ENCODE measurements at places on chromosomes 4 and X.

DNA sequence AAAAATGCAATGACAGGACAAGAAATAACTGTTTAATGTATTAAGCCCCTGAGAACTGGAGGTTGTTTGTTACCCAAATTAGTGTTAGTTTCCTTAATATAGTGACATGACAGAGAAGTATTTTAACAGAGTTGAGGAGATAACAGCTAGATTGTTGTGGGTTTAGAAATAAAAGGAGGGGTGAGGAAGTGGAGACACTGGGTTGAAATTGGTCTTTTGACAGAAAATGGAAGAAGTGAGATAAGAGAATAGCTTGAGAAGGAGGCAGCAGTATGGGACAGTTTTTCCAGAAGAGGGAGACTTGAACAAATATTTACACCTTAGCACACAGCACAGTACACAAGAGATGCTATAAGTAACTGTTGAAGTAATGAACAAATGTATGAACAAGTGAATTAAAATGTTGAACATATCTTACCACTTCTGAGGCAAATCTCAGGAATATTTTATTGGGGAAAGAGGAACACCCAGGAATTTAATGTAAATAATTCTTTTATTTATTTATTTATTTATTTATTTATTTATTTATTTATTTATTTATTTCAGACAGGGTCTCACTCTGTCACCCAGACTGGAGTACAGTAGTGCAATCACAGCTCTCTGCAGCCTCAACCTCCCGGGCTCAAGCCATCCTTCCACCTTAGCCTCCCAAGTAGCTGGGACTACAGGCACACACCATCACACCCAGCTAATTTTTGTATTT, 58.0 kb upstream of the EGFL6 start:
- no peak for DNase-seq

- DNase-seq: no peak
These were observed 151.1 kb upstream of the BCOR start for GRCh38 chrX:40248822-40249221.

DNA sequence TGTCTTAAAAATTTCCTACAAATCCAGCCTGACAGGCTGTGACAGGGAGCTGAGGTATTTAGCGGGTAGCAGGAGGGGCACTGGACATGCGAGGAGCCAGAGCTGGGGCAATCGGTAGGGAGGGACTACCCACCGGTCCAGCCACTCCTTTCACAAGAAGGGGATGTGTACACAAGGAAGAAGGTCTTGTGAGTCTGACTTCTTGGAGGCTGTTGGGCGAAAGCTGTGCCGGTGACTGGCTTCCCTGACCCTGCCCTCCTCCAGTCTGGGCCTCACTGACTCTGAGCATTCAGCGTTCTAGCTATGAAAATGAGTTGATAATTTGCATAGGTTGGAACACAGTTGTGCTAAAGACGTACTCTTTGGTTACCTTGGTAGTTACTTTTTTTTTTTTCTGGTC, 12.7 kb upstream of the CXCL8 start:
- no peak for DNase-seq

DNA sequence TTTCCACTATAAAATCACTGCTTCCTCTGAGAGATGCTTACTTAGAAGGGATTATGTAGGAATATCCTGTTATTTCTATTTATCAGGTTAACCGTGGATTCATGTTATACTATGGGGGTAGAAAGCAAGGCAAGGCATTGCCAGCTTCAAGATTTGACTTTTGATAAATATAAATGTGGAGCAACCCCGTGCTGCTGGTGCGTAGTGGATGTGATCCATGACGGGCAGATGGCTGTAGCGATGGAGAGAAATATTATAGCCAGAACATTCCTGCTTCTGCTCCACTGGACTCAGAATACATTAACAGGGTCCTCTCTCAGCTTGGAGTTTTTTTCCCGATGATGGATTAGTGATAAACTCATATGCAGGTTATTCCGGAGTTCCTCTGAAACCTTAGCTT, 157.6 kb downstream of the TENM3 start:
- no peak for DNase-seq

- no peak for DNase-seq
These were observed 52.1 kb downstream of the LEF1 start for GRCh38 chr4:108116423-108117168.

GRCh38 chr4:112147697-112148096, 2.4 kb downstream of the FAM241A start:
- no peak for DNase-seq

DNA sequence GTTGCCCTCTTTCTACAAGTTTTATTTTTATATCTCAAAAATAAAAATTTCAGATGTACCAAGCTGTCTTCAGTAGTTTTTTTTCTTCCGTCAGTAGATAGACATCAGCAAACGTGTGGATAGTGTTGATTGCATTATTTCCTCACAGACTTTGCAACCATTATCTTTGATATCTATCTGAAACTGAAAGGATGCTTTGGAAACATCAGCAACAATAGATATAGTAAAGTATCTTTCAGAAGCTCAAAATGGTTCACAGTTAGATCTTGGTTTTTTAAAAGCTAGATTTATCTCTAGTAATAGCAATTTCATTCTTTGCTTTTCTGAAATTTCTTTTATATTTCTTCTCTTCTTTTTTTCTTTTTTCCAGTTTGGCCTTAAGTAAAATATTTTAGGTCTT, 246.9 kb upstream of the PCDH7 start:
- no peak for DNase-seq

- DNase-seq: no peak
These were observed 147.4 kb upstream of the GATB start for GRCh38 chr4:151908201-151908600.

DNA sequence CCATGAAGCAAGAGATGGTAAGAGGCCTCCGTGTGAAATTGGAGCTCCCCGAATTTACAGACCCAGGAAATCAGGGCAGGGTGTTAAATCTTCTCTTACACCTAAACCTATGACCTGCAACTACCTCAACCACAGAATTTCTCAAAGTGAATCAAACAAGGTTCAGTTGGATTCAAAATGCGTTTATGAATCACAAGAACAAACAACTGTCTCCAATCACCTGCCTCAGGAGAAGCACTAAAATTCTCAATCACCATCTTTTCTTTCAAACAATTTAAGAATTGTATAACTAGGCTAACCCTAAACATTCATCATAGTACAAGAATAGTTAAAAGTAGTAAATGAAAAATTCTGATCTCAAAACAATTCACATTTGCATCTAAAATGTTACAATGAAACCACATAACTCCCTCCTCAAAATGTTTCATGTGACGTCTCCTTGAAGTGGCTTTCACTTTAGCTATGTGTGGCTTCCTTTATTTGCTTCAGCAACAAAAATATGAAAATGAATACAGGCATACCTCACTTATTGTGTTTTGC, 19.2 kb downstream of the PPP3CA start:
- no peak for DNase-seq

- DNase-seq: no peak
These were observed 214.6 kb upstream of the MAB21L2 start for GRCh38 chr4:150367326-150367725.

DNA sequence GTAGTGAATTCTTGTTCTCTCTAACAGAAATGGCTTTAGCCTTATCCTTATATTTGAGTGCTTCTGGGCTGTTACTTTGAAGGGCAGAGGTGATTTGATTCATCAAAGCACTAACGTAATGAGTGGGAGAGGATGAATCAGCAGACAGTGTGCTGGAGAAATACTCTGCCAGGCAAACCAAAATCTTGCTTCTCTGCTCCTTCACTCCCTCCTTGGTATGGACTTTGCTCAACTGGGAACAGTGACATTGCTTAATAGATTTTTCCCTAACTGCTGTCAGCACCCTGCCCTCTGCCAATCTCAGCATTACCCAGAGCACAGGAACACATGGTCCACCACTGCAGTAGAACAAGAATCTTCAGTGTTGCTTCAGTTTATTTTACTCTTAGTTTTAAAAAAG, 56.0 kb downstream of the PDLIM5 start:
- no peak for DNase-seq

GRCh38 chrX:11100281-11101035, 10.7 kb upstream of the HCCS start:
- DNase-seq: peak; percentile 70

- DNase-seq: no peak
These were observed 51.9 kb upstream of the XIAP start for GRCh38 chrX:123807835-123808416.

DNA sequence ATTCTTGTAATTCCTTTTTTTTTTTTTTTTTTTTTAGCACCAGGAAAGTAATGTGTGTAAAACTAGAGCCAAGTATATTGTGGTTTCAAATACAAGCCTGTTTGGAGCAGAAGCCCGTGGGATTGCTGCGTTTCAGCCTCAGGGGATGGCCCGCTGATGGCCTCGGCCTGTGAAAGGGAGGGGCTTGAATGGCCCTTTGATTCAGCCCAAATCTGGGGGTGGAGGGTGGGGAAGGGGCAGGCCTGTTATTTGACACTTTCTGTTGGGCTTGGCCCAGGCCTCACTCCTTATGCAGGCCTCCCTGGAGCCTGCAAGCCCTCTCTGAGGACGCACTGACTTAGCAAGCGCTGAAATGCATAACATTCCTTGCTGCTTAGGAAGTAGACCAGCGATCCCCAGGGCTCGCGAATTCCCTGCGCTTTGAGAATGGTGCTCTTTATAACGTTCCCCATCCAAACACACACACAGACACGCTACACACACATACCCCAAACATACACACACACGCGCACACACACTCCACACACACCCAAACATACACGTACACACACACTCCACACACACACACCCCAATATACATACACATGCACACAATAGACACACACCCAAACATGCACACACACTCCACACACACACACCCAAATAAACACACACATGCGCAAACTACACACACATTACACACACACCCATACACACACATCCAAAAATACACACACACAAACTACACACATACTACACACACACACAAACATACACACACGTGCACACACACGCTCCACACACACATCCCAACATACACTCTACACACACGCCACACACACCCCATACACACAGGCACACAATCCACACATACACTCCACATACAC, 29.6 kb downstream of the TLR10 start:
- DNase-seq: peak; percentile 95
